ENCODE measurements at places on chromosomes 16 and 17.

DNA sequence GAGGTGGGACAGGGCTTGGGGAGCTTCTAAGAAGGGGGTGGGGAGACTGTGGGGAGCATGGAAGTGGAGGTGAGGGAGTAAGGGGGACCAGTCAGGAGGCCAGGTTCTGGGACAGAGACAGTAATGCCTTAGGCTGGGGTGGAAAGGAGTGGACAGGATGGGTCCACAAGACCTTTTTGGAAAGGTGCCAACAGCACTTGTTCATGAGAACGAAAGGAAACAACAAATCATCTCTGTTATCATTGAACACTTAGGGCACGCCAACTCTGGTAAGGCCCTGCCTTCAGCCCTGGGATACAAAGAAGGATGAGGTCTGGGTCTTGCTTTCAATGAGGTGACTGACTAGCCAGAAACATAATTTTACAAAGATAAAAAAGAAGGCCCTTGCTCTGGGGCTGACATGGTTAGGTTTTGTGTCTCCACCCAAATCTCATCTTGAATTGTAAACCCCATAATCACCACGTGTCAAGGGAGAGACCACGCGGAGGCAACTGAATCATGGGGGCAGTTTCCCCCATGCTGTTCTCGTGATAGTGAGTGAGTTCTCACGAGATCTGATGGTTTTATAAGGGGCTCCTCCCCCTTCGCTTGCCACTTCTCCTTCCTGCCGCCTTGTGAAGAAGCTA lies 113.8 kb downstream of the SLC39A11 start:
- DNase-seq = no peak

- DNase-seq = no peak
Observed at GRCh38 chr16:27725236-27726000, 175.5 kb downstream of the KATNIP start.

DNA sequence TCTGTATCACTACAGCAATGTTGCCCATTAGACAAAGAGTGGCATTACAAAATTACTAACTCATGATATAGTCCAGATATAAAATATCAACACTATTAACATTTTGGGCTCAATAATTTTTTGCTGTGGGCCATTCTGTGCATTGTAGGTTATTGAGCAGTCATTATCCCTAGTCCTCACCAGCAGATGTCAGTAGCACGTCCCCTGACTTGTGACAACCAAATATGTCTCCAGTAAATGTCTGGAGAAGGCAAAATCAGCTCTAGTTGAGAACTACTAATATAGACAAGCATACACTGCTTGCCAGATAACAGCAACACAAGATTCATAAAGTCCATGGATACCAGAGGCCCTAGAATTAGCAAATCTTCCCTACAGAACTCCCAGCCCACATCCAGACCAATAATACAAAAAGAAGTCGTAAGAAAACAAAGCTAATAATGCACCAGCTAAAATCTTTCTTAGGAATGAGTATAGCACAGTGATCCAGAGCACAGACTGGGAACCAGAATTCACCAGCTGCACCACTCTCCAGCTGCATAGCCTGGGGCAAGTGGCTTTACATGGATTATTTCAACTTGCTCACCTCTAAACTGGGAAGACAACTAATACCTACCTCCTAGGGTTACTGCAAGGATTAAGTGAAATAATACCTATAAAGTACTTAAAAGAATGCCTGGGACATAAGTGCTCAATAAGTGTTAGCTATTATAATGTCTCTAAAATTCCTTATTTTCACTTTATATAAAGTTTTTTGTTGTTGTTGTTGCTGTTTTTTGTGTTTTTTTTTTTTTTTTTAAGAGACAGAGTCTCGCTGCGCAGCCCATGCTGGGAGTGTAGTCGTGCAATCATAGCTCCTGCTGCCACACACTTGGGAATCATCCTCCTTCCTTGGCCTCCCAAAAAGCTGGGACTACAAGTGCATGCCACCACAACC lies 23.7 kb downstream of the HELZ start:
- peak; percentile 27 for DNase-seq

DNA sequence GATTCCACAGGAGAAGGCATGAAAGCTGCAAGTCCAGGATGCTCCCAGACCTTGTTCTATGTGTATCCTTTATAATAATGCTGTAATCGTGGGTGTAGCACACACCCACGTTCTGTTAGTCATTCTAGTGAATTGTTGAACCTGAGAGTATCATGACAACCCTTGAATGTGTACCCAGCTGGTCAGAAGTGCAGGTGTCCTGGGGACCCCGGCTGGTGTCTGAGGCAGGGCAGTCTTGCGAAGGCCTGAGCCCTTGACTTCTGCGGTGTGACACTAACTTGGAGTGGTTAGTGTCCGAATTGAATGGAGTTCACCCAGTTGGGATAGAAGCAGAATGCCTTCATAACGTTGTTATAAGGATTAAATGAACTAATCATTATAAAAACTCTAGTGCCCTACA lies 218.0 kb upstream of the TNRC6C start:
- no peak for DNase-seq

DNA sequence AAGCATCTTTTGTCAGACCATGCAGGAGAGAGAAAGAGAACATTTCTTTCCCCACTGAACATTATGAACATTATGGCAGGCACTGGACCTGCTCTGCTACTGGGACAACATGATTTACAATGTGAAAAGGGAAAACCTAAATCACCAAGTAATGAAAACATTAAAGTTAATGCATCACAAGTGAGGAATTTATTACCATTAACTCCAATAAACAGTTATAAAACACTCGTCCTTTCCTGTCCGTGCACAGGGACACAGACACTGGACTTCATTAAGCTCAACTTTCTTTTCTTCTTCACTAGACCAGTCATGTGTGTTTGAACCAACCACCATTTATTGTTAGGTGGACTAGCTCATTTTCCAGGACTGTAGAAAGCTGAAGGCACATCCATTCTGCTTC lies 95.4 kb downstream of the SNX11 start:
- no peak for DNase-seq

DNA sequence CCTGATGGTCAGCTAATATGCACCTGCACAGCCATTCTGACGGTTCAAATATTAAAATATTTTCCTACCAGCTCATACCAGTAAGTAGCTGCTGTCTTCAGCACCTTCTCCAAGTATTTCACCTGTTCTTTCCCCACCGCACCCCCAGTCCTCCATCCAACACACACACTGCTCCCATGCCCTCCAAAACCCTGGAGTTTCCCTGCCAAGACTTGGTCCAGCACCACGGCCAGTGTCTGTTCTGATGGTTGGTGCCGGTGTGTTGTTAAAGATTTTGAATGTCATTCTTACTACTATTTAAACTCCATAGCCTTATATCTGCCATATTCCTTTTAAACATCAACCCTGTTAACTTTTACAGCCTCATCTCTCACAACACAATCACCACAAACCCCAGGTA lies 142.4 kb downstream of the GSG1L start:
- DNase-seq = no peak

DNA sequence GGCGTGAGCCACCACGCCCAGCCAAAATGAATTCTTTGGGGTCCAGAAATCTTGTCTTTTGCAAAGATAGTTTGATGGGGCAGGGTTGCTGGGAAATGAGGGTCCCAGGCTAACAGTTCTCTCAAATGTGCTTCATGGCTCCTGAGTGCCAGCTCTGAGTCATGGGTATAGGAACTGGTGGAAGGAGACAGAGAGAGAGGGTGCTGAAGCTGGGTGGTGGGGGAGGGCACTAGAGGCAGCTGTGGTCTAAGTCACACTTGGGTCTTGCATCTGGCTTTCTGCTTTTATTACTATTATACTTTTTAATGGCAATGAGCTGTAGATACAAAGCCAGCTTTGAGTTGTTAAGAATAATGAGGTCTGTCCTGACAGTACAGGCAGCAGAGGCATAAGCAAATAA lies 54.6 kb downstream of the PRKCA start:
- no peak for DNase-seq

DNA sequence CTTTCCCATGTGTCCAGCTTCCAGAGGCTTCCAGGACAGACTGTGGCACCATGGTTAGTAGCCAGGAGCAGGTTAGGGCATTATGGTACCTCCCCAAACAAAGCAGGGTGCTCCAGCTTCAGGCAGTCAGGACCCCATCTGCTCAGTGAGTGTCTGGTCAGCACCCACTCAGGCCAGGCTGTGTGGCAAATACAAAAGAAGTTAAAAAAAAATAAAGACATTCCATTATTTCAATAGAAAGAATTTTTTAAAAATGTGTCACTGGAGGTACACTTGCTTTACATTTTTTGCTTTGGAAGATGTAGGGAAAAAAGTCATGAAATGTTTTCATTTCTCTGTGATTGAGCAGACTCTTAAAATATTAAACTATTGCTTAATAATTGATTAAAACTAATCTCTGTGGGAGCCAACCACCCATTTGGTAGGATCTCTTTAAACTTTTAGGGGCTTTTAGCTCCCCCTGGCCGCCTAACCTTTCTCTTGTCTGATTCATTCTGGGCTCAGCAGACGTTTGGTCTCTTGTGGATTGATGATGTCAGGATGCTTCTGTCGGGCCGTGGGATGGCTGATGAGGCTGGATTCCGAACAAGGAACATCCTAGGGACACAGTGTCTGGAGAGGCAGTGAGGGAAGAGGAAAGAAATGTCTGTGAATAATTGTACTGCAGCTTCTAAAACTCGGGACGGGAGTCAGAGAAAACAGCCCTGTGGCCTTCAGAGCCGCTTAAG lies 28.4 kb upstream of the NPTX1 start:
- DNase-seq = no peak

DNA sequence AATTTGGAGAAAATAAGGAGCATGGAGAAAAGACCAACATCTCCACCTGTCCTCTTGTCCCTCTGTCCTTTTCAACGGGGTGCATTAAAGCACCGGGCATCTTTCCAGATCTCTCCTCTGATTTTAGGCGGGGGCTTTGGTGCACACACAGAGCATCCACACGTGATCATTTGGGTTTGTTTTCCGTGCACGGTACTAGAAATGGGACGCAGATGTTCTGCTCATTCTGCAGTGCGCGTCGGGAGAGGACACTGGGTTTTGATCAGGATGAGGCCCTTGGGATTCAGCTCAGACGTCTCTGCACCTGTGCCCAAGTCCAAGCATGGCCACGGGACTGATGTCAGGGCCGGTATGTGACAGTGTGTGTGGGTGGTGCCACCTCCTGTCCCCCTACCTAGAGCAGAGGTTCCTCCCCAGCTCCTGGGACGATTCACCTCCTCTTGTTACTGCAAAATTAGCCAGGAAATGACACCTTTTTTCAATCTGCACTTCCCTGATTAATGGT lies 31.9 kb downstream of the PDIA2 start:
- DNase-seq = no peak

DNA sequence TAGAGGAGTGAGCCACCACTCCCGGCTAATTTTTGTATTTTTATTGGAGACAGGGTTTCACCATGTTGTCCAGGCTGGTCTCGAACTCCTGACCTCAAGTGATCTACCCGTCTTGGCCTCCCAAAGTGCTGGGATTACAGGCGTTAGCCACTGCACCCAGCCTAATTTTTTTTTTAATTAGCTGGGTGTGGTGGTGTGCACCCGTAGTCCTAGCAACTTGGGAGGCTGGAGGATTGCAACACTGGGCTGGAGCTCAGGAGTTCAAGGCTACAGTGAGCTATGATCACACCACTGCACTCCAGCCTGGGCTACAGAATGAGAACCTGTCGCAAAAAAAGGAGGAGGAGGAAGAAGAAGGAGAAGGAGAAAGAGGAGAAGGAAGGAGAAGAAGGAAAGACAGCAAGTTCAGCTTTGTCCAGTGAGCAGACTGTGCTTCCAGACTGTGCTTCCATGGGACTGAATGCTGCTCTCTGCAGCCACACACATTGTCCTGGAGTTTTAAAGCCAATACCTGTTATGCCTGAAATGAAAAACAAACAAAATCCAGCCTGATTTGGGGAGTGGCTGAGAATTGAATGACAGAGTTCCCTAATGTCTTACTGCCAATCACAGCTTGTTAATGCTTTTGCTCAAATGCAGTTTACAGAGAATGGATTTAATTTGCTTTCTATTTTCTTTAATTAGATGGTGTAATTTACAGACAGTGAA lies 2.8 kb upstream of the TNFRSF13B start:
- DNase-seq = no peak

DNA sequence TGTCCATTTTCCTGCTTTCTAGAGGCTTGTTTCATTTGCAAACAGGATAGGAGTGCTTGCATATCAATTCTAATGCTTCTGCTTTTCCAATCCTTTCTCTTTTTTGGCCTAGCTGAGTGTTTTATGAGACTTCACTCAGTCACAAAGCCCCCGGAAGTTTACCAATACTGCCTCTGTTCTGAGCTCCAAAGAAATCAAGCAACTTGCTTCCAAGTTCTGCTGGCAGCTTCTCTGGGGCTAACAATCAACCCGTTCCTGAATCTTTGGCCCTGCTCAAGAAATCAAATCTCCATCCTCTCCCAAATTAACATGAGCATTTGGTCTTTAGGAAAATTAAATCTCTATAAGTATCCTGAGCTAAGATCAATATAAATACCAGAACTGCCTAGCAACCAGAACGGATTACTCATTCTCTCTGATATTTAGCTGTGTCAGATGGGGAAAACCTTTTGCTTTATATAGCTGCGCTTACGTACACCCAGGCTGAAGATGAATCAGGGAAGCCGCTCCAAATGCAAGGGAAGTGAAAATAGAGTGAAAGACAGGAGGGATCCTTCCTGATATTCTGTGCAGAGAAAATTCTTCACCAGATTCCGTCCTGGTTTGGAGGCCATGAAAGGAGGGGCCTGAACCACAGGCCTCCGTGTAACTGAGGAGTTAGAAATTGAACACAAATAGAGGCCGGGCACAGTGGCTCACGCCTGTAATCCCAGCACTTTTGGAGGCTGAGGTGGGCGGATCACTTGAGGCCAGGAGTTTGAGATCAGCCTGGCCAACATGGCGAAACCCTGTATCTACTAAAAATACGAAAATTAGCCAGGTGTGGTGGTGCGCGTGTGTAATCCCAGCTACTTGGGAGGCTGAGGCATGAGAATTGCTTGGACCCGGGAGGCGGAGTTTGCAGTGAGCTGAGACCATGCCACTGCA lies 23.3 kb upstream of the GRB2 start:
- no peak for DNase-seq

DNA sequence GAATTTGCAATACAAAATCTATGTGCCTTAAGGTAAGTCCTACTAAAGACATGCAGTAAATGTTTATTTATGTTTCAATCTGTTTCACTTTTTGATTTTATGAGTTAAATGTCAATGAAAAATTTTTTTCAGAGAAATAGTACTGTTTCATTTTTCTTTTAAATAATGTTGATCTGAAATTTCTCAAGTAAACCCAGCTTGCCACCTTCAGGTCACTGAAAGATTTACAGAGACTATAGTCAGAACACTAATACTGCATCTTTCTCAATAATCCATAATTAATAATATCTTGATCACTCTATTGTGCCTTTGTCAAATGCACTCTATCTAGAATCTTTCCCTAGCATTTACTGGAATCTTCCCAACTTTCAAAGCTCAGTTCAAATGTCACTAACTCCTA lies 6.5 kb upstream of the DHX40 start:
- no peak for DNase-seq
